ENCODE measurements at places on chromosomes 1 and 21. TPM values are rescaled to one million over a fixed set of nuclear protein-coding genes. Genes with fewer than 3 reads are reported as not detected.
A peak's percentile ranks its signal among the peaks of the same experiment; 100 is the strongest.

The TRPM2 gene
- not detected for total RNA-seq

DNA sequence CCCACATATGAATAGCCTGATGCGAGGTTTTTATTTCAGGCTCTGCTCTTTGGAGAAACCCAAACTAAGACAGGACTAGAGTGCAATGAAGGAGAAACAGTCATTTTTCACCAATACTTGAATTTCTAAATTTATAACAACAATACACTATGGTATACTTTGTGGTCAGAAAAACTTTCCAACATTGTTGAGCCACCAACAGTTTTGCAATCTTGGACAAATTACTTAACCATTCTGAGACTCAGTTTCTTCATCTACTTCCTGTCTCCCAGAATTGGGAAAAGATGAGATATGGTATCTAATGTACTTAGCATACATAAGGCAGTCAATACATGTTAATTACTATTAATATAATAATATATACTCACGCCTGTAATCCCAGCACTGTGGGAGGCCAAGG is 519.8 kb upstream of the PLXNA2 start:
- DNase-seq = no peak

- DNase-seq = no peak
These were observed 328.9 kb downstream of the PAPPA2 start for GRCh38 chr1:176791906-176792305.

- DNase-seq = no peak
These were observed 110.0 kb downstream of the GLUL start for GRCh38 chr1:182281541-182281940.

DNA sequence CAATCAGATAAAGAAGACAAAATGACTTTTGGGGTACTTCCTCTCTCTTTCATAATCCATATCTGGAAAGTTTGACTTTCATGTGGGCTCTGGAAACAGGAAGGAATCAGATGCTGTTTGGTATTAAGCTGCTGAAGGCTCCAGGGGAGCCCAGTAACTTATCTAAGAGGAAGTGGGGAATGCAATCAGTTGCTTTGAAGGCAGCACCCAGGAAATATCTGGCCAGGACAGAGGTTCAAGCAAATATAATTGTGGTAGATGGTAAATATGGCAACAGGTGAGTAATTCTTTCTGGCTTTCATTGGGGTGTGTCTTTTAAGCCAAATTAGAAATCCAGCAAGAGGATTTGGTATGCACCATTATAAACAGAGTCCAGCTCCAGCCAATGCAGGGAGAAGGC is 44.4 kb downstream of the COLGALT2 start:
- DNase-seq = no peak

GRCh38 chr1:36888811-36889477 is 145.4 kb downstream of the GRIK3 start:
- peak; percentile 67 for DNase-seq

The PIGR gene
- total RNA-seq = not detected

The DDAH1 gene
- 40.8 TPM for total RNA-seq

- DNase-seq = no peak
These were observed 154.5 kb upstream of the PKN2 start for GRCh38 chr1:88529581-88529980.

DNA sequence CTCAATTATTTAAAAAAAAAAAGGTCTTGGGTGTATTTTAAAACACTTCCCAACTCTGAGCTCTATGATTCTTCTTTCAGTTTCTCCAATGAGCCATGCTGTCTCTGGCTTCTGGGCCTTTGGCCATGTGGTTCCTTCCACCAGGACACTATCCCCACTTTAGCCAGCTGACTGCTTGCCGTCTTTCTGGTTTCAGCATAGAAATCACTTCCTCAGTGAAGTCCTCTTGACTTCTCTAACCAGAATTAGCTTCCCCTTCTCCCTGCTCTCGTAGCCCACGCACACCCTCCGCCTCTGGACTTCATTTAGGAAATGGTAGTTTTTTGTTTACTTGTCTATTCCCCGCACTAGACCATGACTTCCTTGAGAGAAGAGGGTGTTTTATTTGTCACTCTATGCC is 1.1 kb upstream of the DIO1 start:
- DNase-seq = no peak

The SPATA1 gene
- total RNA-seq = 2.3 TPM

GRCh38 chr1:89633800-89634625 is 1.1 kb downstream of the LRRC8C start:
- no peak for DNase-seq

DNA sequence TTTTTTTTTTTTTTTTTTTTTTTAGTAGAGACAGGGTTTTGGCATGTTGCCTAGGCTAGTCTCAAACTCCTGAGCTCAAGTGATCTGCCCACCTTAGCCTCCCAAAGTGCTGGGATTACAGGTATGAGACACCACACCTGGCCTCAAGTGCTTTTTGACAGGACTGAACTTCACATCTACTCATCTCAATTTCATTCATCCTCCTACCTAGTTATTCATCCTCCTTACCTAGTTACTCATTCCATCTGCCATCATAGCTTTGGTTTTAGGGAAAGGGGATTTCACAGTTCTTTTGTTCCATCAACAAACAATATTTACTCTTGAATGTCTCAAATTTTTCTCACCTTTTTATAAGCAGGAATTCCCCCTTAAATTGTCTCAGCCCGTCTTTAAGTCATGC is 38.6 kb upstream of the RALGPS2 start:
- DNase-seq = no peak

- no peak for DNase-seq
These were observed 35.8 kb downstream of the ATF6 start for GRCh38 chr1:161801955-161802354.

DNA sequence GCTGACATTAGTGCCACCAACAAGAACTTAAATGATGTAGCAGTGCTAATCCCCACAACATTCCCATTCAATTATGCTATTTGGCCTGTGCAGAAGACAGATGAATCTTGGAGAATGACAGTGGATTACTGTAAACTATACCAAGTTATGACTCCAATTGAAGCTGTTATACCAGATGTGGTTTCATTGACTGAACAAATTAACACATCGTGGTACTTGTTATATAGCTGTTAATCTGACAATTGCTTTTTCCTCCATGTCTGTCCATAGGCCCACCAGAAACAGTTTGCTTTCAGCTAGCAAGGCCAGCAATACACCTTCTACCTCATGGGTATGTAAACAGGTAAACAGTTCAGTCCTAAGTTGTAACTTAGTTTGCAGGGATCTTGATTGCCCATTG is 101.1 kb downstream of the S1PR1 start:
- no peak for DNase-seq

- no peak for DNase-seq
These were observed 25.3 kb downstream of the ZFYVE9 start for GRCh38 chr1:52166996-52167753.

GRCh38 chr1:107365527-107366240 is 224.8 kb downstream of the NTNG1 start:
- no peak for DNase-seq

The LEFTY1 gene
- total RNA-seq = 0.24 TPM

All from osteocyte (in vitro differentiated cells).